ENCODE measurements at places on chromosomes 6 and 20.

GRCh38 chr6:6711832-6712448 lies 123.4 kb downstream of the LY86 start:
- DNase-seq, result no peak

- no peak for DNase-seq
Observed at GRCh38 chr20:50309280-50309763, 118.7 kb downstream of the CEBPB start.

DNA sequence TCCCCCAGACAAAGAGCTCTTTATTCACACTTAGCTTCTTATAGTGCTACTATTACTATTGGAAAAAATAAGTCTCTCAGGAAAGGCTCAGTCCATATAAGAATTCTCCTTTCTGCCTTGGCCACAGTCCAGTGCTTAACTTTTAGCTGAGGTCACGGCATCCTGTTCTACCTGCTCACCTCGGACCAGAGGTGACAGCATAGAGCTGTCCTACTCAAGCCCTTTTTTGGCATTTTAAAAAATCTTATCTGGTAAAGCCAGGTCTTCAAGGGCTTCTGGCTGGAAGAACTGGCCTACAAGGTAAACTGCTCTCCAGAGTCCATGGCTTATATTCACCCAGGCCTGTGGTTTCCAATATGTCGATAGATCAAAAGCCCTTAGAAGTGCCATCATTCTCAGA lies 109.7 kb downstream of the RCAN2 start:
- no peak for DNase-seq

DNA sequence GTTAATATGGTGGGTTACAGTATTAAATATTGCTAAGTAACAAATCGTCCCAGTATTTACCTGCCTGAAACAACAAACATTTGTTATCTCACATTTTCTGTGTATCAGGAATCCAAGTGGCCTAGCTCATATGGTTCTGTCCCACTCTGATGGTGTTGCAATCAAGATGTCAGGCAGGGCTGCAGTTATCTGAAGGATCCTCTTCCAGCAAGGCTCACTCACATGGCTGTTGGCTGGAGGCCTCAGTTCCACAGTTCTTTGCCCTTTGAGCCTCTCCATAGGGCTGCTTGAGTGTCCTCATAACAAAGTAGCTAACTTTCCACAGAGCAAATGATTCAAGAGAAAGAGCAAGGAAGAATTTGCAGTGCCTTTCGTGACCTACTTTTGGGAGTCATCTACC lies 17.7 kb downstream of the RAB22A start:
- no peak for DNase-seq

- DNase-seq, result no peak
Observed at GRCh38 chr6:165777680-165778079, 114.6 kb upstream of the PDE10A start.

GRCh38 chr6:20827798-20828197 lies 293.5 kb downstream of the CDKAL1 start:
- no peak for DNase-seq

GRCh38 chr6:41578217-41579087 lies 32.3 kb downstream of the FOXP4 start:
- peak; percentile 98 for DNase-seq

- no peak for DNase-seq
Observed at GRCh38 chr6:42104095-42104803, 38.2 kb downstream of the C6orf132 start.

GRCh38 chr20:63349516-63349895 lies 11.6 kb downstream of the CHRNA4 start:
- no peak for DNase-seq

- DNase-seq, result no peak
Observed at GRCh38 chr6:90087106-90087833, 193.0 kb downstream of the GJA10 start.

- no peak for DNase-seq
Observed at GRCh38 chr20:61454053-61454452, 202.0 kb downstream of the CDH4 start.

DNA sequence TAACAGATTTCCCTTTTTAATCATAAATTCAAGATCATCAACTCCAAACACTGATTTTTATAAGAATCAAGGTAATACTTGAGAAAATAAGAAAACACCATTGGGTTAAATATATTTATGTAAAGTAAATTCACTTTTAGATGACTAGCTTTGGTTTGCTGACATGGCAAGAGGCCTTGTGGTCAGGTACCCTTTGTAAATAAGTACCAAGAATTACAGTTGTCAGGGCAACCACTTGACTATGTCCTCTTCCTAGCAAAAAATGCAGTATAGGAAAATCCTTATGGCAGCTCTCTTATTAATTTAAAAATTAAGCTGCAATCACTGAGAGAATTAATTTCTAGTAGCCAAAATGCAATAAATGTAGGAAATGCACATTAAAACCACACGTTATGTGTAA lies 153.8 kb downstream of the INSM1 start:
- no peak for DNase-seq

DNA sequence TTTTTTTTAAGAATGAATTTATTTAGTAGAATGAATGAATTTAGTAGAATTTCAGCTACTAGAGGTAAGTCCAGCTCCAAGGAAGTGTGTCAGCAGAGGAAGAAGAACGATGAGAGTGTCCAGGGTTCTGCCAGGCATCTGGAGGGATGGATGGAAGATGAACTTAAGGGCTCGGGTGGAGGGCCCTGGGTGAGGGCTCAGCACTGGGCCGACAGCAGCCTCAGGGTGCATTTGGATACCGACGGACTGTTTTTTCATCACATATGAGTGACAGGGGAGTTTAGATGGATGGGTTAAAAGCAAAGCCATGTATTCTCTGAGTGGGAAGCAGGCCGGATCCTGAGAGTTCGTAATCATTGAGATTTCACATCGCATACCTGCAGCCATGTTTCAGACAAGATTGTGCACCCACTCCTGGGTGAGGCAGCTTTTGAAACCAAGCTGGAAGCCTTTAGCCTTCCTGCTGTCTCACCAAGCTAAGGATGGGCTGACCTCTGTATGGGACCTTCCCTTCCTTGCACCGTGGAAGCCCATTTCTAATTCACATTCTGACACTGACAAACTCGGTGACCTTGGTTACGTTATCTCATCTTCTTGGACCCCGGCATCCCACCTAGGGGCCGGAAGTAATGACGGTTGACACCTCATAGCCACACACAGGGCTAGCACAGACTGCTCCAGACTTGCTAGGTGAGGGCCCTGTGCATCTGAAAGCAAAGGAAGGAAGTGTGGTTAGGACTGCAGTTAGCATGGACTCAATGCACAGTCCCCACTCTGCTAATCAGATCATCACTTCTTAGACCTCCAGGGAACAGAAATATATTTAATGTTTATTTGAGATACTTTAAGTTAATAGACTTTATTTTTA lies 228.5 kb downstream of the SLC24A3 start:
- DNase-seq, result no peak

- no peak for DNase-seq
Observed at GRCh38 chr20:58329711-58330110, 20.2 kb downstream of the RAB22A start.

- DNase-seq, result no peak
Observed at GRCh38 chr6:9308284-9308683, 872.9 kb upstream of the SLC35B3 start.

DNA sequence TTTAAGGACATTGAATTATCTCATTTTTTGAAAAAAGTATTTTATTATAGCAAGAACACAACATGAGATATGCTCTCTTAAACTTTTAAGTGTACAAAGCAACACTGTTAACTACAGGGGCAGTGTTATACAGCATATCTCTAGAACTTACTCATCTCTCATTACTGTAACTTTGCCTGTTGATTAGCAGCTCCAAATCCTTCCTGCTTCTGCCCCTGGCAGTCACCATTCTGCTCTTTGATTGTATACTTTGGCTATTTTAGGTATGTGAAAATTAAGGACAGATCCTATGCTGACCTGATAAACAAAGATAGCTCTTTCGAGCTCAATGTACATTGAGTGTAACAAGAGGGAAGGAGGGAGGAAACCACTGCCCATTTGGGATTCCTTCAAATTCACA lies 1349.8 kb upstream of the GJE1 start:
- DNase-seq, result no peak

GRCh38 chr20:61554617-61555016 lies 302.6 kb downstream of the CDH4 start:
- no peak for DNase-seq

GRCh38 chr6:142952614-142953013 lies 7.6 kb upstream of the HIVEP2 start:
- no peak for DNase-seq

DNA sequence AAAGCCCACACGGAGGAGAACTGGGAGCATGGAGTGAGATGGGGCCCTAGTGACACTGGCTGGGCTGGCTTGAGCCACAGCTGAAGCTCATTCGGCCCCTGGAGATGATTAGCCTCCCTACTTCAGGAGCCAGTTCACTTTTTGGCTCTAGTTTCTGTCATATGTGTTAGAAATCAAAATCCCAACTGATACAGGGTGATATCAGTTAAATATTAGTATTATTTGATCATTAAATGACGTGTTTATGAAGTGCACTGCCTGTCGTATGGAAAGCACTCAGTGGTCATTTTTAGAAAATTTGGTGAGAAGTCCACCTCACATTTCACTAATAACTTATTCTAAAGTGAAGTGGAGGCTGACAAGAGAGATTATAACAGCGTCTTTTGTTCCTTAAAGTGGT lies 59.0 kb downstream of the TULP4 start:
- DNase-seq, result no peak

DNA sequence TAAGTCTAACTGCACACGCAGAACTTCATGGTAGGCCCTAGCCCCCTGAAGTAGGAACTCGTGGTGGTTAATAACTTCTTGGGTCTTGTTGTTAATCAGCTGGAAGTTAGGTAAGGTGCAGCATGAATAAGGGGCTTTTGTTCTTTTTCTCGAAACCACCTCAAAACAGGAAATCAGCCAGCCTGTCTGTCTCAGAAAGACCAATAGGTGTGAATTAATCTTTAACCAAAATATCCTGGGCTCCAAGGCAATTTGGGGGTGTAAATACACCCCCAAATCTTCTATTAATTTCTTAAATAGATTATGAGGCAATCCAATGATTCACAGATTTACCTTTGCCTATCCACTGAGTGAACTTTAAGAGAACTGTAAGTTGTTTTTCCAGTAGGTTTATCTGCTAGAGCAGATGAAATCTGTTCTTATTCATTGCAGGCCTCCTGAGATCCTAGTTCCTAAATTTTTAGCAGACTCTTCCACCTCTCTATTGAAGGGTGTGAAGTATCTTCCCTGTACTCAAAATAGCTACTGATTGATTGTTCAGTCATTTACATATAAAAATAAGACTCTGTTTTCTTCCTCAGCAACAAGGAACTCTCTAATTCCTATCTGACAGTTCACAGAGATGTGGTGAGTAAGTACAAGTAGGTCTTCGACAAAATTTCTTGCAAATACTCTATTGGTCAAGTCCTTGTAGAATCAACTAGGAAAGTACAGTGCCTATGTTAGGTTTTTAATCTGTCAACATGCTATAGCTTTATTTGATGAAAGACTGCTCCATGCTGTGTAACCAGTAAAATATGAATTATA lies 427.1 kb upstream of the NOX3 start:
- DNase-seq, result no peak

- DNase-seq, result peak; percentile 83
Observed at GRCh38 chr20:14334306-14334930, 3.0 kb downstream of the FLRT3 start.

GRCh38 chr20:46827718-46828458 lies 66.8 kb upstream of the EYA2 start:
- no peak for DNase-seq

GRCh38 chr20:21702553-21703470 lies 2.7 kb upstream of the PAX1 start:
- peak; percentile 85 for DNase-seq

DNA sequence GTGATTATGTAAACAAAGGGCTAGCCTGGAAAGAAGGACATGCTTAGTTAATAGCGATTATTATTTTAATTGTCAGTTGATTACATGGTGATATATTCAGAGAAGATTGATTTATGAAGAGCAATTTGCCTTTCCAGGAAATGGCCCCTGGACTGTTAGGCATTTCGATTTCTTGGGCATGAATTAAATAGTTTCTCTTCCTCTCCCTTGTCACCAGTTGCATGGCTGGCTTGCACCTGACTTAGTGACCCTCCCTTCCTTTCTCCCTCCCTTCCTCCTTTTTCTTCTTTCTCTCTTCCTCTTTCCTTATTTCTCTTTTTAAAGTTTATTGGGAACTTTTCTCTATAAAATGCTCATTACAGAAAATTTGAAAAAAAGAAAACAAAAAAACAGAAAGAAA lies 235.4 kb downstream of the CDC5L start:
- no peak for DNase-seq

DNA sequence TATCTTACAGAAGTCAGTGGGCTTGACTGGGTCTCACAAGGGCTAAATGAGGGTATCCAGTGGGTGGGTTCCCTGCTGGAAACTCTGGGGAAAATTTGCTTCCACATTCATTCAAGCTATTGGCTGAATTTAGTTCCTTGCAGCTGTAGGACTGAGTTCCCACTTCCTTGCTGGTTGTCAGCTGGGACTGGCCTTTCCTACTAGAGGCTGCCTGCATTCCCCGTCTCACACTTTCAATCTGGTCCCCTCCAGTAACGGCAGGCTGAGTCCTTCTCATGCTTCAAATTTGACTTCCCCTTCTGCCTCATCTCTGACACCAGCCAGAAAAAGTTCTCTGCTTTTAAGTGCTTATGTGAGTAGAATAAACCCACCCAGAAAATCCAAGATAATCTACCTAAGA lies 4.4 kb downstream of the CSNK2A1 start:
- DNase-seq, result peak; percentile 44

DNA sequence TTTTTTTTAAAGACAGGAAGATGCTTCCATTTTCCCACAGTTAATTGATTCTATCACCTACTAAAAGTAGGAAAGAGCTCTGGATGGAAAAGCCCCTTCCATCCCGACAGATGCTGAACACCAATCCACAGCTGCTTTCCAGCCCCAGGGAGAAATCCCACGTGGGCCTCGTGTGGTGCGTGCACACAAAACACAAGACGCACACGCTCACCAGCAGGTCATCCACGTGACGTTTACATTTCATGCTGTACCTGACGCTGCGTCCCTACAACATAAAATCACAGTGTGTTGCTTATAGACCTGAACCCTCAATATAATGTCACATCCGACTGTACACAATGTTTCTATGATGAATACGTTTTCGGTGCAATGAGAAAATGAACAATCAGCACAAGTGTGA lies 50.2 kb upstream of the DACT2 start:
- no peak for DNase-seq

DNA sequence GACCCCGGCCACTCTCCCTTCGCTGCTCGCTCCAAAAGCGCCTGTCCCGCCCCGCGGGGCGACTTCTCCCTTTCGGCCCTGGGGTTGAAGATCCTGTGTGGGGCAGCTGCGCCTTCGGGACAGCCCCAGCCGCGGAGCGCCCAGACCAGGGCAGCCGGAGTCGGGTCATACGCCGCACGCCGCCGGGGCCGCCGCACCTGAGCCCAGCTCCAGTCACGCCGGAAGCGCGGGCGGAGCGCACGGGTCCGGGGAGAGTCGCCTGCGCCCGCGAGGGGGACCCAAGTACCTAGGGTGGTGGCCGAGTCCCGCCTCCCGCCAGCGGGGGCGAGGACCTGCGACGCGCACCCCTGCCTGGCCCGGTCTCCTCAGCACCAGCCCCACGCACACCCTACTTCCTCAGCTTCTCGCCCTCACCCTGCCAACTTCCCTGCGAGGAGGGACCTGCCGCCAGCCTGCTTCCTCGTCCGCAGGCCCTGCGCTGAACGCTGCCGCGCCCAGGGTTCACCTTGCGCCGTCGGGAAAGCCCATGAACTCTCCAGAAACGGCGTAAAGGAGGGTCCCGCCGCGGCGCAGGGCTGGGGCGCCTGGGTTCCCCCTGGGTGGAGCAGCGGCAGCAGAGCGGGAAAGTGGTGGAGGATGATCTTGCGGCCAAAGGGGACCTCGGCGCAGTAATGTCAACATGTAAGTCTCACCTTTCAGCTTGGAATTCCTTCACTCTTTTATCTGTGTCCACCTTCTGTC lies at the start of gene ADGRG6:
ADGRG6 (plus strand) TSS at position 357 of the 741 bp plus-strand sequence; CDS start at position 680, 323 bp downstream.
- peak; percentile 34 for DNase-seq

- DNase-seq, result no peak
Observed at GRCh38 chr20:13984211-13984610, 6.2 kb downstream of the SEL1L2 start.

All from NCI-H82 (cell line).